ENCODE measurements at places on chromosomes 6 and 20. TPM values are rescaled to one million over a fixed set of nuclear protein-coding genes. Genes with fewer than 3 reads are reported as not detected.

The LGSN gene
- not detected for total RNA-seq

The UBD gene
- total RNA-seq = not detected

The KCNK5 gene
- 0.32 TPM for total RNA-seq

The KIF25 gene
- total RNA-seq = 0.51 TPM

The ASIP gene
- not detected for total RNA-seq

The GRM1 gene
- 0.26 TPM for total RNA-seq

The IL17A gene
- not detected for total RNA-seq

The PAK5 gene
- total RNA-seq = not detected

The HUS1B gene
- 0.56 TPM for total RNA-seq

The TCP1 gene
- total RNA-seq = 229 TPM

The TNXB gene
- total RNA-seq = 0.37 TPM

The SLC26A8 gene
- total RNA-seq = not detected

The TFAP2C gene
- 1.5 TPM for total RNA-seq

The TINAG gene
- total RNA-seq = not detected

The RAB22A gene
- total RNA-seq = 16.1 TPM

The PTPRA gene
- 45.5 TPM for total RNA-seq

The NOP56 gene
- total RNA-seq = 393 TPM

The RFX6 gene
- 0.08 TPM for total RNA-seq

The MCHR2 gene
- 0.16 TPM for total RNA-seq

The EPB41L2 gene
- total RNA-seq = 15.8 TPM

The UBR2 gene
- 19.9 TPM for total RNA-seq

The PSORS1C1 gene
- not detected for total RNA-seq

The MDFI gene
- 0.21 TPM for total RNA-seq

The CCN6 gene
- not detected for total RNA-seq

The TBXT gene
- not detected for total RNA-seq

The KCNB1 gene
- total RNA-seq = 0.05 TPM

The PMEPA1 gene
- total RNA-seq = 2.4 TPM

The CRISP3 gene
- total RNA-seq = not detected

The ANGPT4 gene
- total RNA-seq = not detected
